Lower lobe of right lung (tissue), 2 donors: ENCODE measurements at places on chromosomes 11 and 22. TPM values are rescaled to one million over a fixed set of nuclear protein-coding genes. Genes with fewer than 3 reads are reported as not detected.
A peak's percentile ranks its signal among the peaks of the same experiment; 100 is the strongest.

DEUP1 gene
- 0.68 TPM for total RNA-seq

SHISAL1 gene
- 0.32 TPM for total RNA-seq

RBMXL2 gene
- total RNA-seq = not detected

DDIAS gene
- total RNA-seq = 13.3 TPM

MYO18B gene
- total RNA-seq = not detected

DNA sequence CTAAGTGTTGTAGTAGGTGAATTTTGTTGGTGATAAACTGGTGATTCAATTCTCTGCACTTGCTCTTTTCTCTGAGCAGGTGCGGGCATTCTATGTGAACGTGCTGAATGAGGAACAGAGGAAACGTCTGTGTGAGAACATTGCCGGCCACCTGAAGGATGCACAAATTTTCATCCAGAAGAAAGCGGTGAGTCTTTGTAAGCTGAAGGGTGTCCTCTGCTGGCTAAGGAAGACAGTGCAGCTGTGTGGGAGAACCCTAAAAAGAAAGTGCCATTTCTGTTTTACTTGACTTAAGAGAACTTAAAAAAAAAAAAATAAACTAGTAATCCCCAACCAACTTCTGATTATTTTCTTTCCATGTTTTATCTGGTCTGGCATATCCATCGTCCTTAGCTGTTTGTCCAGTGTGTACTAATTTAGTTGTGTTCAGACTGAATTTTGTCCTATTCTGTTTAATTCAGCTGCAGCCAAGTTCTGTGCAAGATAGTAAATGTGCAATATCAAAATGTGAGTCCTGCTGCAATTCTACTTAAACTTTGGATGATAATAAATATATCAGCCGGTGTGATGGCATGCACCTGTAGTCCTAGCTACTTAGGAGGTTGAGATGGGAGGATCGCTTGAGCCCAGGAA, 29.6 kb downstream of the CAT start:
- H3K36me3 ChIP-seq = peaks cover 96% of the 10 kb centered on the region
- DNase-seq = no peak
- H3K4me1 ChIP-seq = no peaks in the 10 kb centered on the region
- no peaks in the 10 kb centered on the region for H3K27me3 ChIP-seq
- no peak overlapping the region for H3K4me3 ChIP-seq

DNA sequence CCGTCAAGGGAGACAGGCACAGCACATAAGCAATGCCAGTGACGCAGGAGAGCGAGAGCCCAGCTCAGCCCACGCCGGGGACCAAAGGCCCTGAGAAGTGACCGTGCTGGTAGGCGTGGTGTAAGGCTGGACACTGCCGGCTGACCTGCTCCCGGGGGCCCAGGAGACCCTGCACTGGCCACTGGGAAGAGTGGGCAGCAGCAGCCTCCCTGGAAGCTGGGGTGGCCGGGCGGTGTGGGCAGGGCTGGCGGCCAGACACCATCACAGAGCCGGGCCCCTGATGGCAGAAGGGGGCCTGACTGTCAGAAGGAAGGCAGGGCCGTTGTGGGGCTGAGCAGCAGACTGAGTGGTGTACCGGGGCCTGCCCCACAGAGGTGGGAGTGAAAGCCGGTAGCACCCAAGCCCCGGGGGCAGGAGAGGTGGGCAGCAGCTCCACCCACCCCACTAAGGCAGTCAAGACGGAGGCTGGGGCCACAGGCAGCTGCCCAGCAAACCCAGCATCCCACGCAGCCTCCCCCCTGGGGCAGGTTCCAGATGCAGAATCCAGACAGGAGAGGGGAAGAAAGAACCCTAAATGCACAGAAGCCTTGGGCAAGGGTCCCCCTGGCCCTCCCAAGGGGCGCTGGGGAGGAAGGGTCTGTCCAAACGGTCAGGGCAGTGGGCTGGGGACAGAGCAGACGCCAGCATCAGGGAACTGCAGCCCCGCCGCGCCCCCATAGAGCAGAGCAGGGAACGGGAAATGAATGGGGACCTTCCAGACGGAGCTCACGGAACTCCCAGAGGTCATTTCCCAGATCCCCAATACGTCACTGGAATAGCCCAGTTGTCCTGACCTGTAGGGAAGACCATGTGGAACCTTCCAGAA, 205.2 kb downstream of the BRD1 start:
- DNase-seq = no peak
- no peaks in the 10 kb centered on the region for H3K36me3 ChIP-seq
- H3K27me3 ChIP-seq = no peaks in the 10 kb centered on the region
- no peak overlapping the region for H3K27ac ChIP-seq
- H3K4me3 ChIP-seq = no peak overlapping the region

GRCh38 chr11:13003736-13004493, 5.2 kb upstream of the RASSF10 start:
- DNase-seq = no peak
- peaks cover 7% of the 10 kb centered on the region for H3K4me1 ChIP-seq
- H3K36me3 ChIP-seq = no peaks in the 10 kb centered on the region

GRCh38 chr11:61887839-61888494, 3.4 kb downstream of the FADS3 start:
- no peaks in the 10 kb centered on the region for H3K27me3 ChIP-seq
- H3K36me3 ChIP-seq = no peaks in the 10 kb centered on the region

- H3K4me3 ChIP-seq = peak overlapping the region; percentile 56
- H3K36me3 ChIP-seq = no peaks in the 10 kb centered on the region
- no peak overlapping the region for H3K27ac ChIP-seq
- H3K4me1 ChIP-seq = peaks cover 10% of the 10 kb centered on the region
These were observed 28.2 kb downstream of the DBX1 start for GRCh38 chr11:20131788-20132666.

DNA sequence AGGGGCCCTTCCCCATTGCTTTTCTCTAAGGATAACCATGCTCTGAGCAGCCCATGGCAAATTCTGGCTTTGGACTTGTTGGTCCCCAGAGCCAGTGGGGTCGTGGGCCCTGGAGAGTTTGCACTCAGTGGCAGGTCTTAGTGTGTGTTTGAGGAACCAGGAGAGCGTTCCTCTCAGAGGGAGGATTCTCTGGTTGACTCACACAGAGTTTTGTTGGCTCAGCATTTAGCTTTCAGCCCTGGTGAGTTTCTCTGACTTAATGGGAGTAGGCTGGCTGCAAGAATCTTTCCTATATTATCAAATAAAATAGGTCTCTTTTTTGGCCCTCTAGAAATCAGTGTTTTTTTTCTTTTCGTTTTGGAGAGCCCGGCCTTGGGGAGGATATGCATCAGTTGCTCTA, 20.9 kb downstream of the ST14 start:
- no peaks in the 10 kb centered on the region for H3K36me3 ChIP-seq
- H3K4me3 ChIP-seq = no peak overlapping the region
- H3K4me1 ChIP-seq = peaks cover 46% of the 10 kb centered on the region
- no peaks in the 10 kb centered on the region for H3K27me3 ChIP-seq
- peak; percentile 43 for DNase-seq

GRCh38 chr11:28621753-28622152, 513.6 kb downstream of the METTL15 start:
- no peak overlapping the region for H3K4me3 ChIP-seq
- no peaks in the 10 kb centered on the region for H3K36me3 ChIP-seq
- H3K27ac ChIP-seq = no peak overlapping the region
- H3K27me3 ChIP-seq = no peaks in the 10 kb centered on the region

- peaks cover 30% of the 10 kb centered on the region for H3K4me1 ChIP-seq
- DNase-seq = no peak
- H3K27ac ChIP-seq = no peak overlapping the region
- no peak overlapping the region for H3K4me3 ChIP-seq
- no peaks in the 10 kb centered on the region for H3K36me3 ChIP-seq
These were observed 1491.1 kb downstream of the TBC1D22A start for GRCh38 chr22:48253573-48253972.

DNA sequence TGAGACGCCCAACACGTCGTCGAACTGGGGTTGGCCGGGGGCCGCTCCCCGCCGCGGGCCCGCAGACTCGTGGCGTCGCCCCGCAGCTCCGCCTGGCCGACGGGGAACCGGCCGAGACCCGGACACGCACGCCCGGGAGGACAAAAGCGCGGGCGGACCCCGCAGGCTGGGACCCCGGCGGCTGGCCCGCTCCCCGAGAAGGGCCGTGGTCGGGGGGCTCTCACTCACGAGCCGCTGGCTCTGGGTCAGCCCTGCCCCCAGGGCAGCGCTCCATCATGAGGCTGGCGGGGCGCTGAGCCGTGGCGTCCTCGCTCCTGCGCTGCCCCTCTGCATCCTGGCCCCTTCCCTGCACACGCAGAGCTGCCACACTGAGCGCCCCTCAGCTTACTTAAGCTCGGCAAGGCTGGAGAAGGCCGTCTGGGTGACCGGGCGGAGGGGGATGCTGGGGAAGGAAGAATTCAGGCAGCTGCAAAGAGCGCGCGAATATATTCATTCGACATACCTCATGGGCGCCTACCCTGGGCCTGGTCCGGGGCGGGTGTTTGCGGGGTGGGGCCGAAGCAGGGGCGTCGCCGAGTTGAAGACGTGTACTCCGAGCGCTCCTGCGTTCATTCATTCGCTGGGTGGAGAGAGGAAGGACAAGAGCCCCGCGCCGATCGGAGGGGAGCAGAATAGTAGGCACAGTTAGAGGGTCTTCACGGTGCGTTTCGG, 579 bp upstream of the CYB5R2 start:
- peak overlapping the region; percentile 72 for H3K27ac ChIP-seq
- DNase-seq = peak; percentile 53
- peaks cover 12% of the 10 kb centered on the region for H3K27me3 ChIP-seq
- H3K36me3 ChIP-seq = no peaks in the 10 kb centered on the region
- H3K4me3 ChIP-seq = peak overlapping the region; percentile 64

- H3K4me3 ChIP-seq = no peak overlapping the region
- H3K27me3 ChIP-seq = no peaks in the 10 kb centered on the region
- no peaks in the 10 kb centered on the region for H3K36me3 ChIP-seq
- H3K27ac ChIP-seq = no peak overlapping the region
These were observed 26.8 kb downstream of the CLMP start for GRCh38 chr11:123168241-123168640.
